T-helper 2 cell (primary cell): ENCODE measurements at places on chromosomes 11 and 22.

- DNase-seq = peak; percentile 27
Measured at GRCh38 chr11:19938169-19938856, 222.0 kb downstream of the DBX1 start.

DNA sequence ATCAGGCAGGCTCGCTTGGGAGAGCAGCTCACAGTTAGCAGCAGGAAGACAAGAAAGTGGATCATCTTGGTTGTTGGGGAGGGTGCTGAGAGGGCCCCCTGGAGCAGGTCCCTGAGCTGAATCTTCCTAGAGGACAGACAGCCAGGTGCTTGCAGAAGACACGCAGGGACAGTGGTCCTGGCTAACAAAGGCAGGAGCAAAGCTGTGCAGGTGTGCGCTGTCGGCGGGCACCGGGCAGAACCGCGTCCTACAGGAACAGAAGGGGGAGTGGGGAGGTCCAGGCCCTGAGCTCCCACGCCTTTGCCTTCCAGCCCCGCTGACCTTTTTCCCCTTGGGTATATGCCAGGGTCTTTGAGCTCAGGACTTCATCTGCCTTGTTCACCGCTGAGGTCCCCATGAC is 30.1 kb upstream of the PARVB start:
- no peak for DNase-seq

GRCh38 chr22:19055801-19056200 is 66.4 kb downstream of the DGCR2 start:
- no peak for DNase-seq

DNA sequence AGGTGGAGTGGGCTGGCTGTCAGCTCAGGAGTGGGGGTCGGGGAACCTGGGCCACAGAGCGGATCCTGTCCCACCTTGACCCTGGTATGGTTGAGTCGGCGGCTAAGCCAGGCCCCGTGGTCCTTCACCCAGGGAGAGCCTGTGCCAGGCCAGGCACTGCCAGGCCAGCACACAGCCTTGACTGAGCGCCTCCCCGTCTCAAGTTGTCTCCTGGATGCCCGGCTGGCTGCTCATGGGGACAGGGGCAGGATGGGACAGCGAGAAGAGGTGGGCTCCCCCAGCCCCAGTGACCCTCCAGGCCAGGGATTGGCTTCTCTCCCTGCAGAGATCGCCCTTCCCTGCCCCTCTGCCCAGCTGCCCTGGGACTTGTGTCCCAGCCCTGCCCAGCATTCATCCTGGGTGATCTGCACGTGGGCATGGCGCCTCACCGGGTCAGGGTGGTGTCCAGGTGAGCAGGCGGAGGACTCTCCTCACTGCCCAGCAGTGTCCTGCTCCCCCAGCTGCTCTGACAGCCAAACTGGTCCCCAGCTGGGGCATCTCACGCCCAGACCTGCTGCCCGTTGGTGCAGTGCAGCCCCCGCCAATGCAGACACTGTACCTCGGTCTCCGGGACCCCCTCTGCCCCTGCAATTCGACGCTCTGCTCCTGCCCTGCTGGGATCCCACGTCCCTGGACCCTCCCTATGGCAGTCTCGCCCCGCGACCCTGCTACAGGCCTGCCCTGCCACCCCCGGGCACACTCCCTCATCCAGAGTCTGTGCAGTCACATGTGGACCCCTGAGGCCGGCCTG is 28.8 kb upstream of the CCDC188 start:
- no peak for DNase-seq

DNA sequence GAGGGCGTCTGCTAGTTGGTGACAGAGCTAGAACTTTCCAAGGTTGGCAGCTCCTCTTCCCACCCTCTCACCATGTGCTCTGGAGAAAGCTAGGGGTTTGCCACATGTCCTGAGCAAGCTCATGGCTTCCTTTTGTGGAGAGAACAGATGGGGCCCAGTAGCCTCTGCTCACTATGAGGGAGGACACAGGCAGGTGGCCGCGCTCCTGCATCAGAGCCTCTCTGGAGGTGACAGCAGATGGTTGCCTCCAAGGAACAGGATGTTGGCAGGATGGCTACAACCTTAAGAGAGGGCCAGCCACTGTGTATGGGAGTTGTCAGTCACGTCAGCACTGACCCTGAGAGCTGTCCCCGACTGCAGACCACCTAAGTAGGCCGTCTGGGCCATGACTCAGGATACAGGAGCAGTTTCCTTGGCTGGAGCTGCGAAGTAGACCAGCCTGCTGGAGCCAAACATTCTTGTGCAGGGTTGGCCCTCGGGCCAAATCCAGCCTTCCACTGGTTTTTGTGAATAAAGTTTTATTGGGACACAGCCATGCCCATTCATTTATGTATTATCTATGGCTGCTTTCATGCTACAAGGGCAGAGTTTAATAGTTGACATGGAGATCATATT is 28.0 kb downstream of the SGSM1 start:
- no peak for DNase-seq

DNA sequence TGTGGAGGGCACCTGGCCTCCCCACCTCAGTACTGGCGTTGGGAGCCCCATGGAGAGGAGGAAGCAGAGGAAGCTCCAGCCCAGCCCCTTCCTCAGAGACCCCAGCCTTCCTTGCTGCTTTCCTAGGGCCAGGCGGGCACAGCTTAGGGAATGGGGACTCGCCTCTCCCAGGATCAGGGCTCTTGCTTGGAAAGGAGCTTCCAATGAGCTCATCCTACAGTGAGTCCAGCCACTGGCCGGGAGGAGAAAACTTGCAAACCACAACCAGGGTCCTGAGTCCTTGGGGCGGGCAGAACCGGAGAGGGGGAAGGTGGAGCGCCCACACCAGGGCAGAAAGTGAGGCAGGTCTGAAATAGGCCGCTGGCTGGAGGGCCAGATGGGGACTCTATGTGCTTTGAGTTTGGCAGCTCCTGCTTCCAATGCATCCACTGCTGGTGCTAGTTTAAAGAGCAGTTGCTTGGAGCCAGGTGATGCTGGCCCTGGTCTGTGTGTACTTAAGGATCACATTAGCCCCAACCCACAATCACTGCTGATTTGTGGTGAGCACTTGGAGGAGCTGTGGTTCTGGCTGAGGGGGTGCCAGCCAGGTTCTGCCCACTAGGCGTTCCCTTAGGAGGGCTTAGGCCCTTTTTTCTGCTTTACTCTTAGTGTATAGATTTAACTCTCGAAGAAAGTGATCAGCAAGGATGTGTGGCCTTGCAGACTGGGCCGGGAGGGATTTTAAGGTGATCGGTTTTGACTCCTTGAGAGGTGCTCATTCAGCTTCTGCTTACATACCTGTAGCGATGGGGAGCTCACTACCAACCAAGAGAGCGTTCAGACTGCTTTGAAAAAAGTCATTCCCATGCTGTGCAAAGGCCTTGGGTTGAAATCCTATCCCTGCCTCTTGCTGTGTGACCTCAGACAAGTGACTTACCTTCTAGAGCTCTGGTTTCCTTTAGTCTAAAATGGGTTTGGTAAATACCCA is 81.9 kb downstream of the TP53I11 start:
- DNase-seq = no peak

GRCh38 chr22:37516456-37516855 is 2.8 kb downstream of the CARD10 start:
- DNase-seq = no peak

DNA sequence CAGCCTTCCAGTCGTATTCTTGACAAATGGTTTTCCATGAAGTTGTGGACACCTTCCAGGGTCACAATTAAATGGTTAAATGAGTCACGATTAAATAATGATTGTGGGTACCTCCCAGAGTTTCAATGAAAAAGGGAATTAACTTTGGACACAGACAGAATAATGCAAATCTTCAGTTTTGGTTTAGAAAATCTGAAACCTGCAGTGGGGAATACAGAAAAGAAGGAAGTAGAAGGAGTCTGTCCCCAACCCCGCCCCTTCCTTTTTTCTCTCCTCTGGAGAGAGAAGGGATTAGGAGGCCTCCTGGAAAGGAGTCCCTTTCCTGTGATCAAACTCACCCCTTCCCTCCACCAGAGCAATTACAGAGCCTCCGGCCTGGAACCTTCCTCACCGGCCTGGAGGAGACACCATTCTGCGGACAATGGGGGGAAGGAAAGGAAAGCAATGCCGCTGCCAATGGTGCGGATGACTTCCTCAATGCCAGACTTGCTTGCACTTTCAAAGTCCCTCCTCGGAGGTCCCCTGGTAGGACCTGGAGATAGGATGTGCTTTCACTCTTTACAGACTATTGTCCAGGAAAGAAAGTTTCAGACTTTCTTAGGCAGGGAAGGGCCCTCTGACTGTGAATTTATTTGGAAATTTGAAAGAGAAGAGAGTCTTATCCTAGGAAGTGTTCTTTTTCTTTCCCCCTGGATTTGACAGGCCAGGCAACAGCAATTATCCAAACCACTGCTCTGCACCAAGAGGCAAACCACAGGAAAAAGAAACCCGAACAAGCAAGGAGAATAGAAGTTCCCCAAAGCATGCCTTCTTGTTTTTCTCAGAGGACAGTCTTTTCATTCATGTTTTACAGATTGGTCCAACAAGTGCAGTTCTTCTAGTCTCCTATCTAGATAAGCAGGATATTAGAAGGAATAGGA is 86.8 kb downstream of the PTPRJ start:
- no peak for DNase-seq

GRCh38 chr11:13928566-13929251 is 33.8 kb upstream of the SPON1 start:
- no peak for DNase-seq

DNA sequence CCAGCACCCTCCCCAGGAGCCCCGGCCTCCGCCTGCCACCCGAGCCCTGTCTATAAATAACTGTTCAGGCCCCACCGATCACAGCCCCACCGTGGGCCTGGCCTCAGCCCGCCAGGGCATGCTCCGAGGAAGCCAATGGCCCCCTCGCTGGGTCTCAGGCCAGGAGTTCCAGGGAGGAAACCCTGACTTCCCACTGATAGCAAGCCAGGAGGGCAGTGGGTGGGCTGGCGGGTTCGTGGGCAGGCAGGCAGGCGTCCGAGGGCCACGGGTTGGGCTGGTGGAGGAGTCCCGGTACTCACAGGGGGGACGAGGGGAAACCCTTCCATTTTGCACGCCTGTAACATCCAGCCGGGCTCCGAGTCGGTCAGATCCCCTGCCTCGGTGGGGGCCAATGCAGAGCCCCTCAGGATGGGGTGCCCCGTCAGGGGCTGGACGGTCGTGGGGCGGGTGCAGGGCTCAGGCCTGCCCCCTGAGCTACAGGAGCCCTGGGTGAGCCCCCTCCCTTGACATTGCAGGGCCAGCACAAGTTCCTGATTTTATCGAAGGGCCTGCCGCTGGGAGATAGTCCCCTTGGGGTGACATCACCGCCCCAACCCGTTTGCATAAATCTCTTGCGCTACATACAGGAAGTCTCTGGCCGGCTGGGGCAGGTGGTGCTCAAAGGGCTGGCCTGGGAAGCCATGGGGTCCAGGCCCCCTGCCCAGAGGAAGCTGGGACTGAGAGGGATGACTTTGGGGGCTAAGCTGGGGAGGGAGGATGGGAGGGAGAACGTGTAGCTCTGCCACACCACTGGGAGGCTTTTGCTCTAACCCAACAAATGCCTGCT is at the start of gene SPI1:
Gene SPI1, minus strand, starts transcription at position 538 of the 826 bp plus-strand sequence. Its CDS starts 194 bp downstream, at position 344.
- no peak for DNase-seq

DNA sequence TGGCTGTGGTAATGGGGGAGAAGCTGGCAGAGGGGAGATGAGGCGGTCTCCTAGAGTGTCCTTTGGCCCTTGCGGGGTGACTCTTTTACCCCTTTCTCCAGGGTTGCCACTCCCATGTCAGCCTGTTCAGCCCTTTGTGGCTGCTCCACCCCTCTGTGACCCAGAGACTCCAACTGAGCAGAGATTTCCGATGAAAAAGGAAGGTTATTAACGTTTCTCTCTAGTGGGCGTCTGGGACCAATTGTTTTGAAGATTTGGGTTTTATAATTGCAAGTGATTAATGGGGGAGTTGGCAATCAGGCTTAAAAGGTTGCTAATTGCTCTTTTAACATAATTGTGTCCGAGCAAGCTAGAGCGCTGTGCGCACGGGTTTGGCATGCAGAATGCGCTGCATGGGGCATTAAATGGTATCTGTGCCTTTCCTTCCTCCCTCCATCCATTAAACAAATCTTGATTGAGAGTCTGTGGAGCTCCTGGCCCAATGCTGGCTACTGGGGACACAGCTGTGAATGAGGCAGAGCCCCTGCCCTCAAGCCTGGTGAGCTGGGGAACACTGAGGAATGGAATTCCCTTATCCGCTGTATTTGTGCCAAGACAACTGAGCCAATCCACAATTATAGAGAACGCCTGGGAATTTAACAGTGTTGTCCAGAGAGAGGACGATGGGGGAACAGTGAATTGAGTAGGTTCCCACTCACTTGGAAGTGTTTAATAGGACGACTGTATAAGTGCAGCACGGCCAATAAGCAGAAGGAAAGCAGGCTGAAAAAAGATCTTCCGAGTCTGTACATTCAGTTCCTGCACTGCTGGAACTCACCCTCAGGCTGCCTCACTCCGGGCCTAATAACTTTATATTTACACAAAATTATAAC is 295.9 kb downstream of the MIAT start:
- no peak for DNase-seq

- no peak for DNase-seq
Measured at GRCh38 chr11:13116491-13116890, 107.4 kb downstream of the RASSF10 start.

GRCh38 chr11:110200241-110200640 is 96.2 kb downstream of the RDX start:
- DNase-seq = no peak

- no peak for DNase-seq
Measured at GRCh38 chr11:47551086-47551485, 1.8 kb downstream of the CELF1 start.
